NCI-H446 treated with DMSO at 0.1 percent for 48 hours (cell line): ENCODE measurements at places on chromosomes 13 and 19.

DNA sequence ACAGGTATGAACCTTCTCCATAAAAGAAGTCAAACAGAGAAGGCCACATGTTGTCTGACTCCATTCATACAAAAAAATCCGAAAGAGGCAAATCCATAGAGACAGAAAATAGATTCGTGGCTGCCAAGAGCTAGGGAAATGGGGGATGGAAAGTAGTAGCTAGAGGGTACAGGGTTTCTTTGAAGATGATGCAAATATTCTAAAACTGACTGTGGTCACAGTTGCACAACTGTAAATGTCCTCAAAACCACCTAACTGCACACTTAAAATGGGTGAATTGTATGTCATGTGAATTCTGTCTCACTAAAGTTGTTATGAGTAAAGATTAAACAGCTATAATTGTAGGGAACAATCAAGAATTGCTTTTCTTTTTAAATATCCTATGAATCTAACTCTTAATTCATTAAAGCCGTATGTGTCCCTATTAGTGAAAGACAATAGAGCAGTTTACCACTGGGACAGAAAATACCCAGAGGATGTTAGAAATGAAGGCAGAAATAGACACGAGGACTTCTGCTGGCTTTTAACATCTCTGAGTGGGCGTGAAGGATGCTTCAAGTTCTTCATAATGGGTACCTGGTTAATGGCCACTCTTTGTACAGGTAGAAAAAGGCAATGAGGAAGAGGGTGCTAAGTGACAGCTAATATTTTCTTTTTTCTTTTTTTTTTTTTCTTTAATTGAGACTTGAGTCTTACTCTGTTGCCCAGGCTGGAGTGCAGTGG is 21.2 kb downstream of the INSR start:
- no peak for DNase-seq

GRCh38 chr13:26476111-26476781 is 81.2 kb upstream of the WASF3 start:
- no peak for DNase-seq

DNA sequence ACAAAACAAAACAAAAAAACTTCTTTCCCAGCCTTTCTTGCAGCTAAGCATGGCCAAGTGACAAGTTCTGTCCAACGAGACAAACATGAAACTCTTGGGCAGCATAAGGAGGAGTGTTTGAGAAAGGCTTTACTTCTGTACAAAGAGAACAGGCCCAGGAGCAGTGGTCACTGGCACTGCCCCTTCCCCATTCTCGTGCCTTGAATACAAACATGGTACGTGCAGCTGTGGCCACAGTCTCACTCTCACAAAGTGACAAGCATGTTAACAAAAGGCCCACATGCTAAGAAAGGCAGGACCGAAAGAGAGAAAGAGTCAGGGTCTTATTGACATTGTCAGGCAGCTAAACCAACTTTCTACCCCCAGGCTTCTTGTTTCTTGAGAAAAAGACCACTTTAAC is 19.8 kb upstream of the SLC25A30 start:
- no peak for DNase-seq

GRCh38 chr13:113406321-113407102 is 42.6 kb upstream of the GRTP1 start:
- no peak for DNase-seq

DNA sequence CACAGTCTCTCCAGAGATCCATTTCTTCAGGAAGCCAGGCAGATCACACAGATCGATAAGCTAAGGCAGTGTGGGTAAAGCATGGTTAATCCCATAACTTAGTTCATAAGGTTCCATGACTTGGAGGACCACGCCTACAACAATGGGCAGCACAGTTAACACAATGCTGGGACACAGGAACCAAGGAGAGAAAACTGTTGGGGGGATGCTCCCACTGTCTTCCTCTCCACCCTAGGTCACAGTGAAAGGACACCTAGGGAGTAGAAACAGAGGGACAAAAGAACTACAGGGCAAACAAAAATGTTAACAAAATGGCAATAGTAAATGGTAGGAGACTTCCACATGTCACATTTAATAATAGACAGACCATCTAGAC is 20.8 kb upstream of the ZNF181 start:
- DNase-seq: no peak

GRCh38 chr13:53131361-53131760 is 102.7 kb downstream of the OLFM4 start:
- no peak for DNase-seq

GRCh38 chr19:16064209-16064889 is 11.9 kb upstream of the TPM4 start:
- no peak for DNase-seq

DNA sequence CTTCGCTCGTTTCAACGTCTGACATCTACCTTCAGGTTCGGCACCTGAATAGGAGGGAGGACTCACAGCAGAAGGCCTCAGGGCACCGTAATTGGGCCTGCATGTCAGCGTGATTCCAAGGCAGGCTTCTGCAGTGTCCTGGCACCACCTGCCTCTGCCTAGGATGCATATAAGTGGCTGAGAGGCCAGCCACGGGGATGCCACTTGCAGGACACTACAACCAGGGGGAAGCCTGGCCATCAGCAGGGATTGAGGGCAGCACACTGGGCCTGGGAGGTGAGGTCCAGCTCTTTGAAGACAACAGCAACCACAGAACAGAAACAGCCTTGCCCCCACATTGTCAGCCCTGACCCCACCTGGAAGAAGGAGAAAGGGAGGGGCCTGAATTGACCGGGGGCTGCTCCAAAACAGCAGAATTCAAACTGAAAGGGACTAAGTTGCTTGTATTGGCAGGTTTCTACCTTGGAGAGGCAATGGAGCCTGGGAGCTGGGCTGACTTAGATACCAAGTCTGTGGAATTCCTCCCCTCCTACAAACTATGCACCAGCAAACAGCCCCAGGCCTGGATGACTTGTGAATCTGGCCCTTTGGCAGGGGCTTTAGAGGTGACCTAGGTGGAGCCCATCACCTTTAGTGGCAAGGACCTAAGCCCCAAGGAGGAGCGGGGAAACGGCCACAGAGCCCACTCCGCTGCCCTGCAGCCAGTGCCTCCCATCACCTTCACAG is 34.1 kb upstream of the POMP start:
- DNase-seq: no peak

DNA sequence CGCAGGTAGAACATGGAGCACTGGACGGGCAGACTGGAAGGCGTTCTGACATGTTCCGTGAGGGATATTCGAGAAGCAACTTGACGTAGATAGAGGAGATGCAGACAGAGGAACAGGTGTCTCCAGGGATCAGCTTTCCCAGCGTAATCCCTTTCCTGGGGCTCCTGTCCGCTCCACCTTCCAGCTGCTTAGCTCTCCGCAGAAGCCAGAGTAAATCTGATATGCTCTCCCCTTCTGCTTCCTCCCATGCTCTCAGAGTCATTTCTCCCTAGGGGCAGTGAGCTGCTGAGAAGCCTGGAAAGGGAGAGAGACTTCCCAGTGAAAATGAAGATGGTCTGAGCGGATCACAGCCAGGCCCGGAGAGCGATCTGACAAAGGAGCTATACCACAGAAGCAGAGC is 23.0 kb upstream of the OLFM4 start:
- no peak for DNase-seq

DNA sequence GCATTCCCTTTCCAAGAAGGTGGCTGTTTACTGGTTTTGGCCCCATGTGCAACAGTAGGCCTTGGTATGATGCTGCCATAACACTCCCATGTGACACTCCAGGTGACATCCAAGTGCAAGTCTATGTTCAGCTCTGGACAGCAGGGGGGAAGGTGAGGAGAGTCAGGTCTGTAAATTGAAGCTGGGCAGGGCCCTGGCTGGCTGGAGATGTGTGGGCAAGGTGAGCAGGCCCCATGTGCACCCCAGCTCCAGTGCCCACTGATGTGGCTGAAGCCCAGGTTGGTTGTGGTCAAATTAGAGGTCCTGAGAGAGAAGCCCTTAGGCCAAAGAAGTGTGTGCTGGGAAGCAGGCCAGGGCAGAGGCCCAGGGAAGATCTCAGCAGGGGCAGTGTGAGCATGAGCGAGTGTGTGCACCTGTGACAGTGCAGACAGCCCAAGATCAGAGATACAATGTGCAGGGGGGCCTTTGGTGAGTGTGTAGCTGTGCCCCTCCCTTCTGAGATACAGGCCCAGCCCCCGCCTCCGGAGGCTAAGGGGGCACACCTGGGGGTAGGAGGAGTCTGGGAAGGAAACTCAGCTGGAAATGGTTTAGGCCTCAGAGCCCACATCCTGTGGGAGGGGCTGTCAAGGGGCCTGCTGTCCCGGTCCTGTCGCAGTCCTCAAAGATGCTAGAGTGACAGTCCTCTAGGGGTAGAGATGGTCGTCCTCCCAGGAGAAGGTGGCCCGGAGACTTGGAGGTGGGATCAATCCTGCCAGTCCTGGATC is 18.6 kb downstream of the DEDD2 start:
- DNase-seq: no peak

GRCh38 chr13:106129273-106129672 is 406.2 kb downstream of the EFNB2 start:
- DNase-seq: no peak

DNA sequence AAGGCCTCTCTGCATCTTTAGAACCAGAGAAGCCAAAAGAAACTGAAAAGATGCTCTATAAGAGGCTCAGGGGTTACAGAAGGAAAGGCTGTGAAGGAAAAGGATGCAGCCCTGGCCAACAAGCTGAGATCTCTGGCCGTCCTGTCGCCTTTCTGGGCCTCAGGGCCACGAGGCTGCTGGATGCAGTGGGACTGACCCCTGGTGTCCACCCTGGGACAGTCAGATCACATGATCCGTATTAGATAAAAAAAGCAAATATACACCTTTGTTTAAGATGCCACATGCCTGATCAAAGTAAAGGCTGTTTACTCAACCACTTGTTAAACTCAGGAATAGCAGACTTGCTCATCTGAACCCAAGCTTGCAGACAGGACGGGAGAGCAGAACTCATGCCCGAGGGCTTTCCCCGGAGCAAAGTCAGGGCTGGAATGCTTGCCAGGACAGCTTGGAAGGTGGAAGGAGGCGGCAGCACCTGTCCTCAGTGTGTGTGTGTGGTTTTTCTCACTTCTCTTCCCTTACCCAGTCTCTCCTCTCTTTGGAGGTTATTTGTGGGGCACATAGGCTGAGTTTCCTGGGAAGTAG is 206.5 kb upstream of the TSHZ3 start:
- DNase-seq: no peak

GRCh38 chr13:73850104-73850873 is 283.9 kb downstream of the KLF12 start:
- no peak for DNase-seq

- DNase-seq: no peak
These were observed 13.5 kb downstream of the GNA11 start for GRCh38 chr19:3107658-3108057.

DNA sequence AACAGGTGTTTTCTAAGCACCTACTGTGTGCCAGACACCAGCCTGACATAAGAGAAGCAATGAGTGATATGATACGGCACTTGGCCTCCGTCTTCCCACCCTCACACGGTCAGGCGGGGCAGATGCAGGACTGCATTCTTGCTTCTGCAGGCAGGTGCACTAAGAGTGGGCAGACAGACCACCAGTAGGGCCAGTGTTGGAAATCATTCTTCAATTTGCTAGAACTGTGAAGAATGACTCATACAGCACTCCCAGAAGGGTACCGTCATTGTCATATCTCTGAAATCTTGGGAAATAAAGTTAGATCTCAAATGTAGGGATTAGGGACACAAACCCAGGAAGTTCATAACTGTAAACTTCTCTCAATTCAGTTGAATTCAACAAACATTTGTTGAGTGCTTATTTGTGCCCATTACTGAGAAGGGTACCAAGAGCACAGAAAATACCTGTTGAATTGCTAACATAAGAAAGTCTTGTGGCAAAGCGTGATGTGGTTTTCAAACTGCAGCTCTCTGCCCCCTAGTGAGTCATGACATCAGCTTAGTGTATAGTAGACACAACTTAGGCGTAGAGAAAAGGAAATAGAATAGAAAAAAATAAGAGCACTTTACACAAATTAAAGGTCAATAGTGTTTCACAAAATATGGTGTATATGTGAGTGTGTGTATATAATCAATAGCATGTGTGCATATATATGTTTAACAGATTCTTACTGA is 76.1 kb downstream of the TEX26 start:
- DNase-seq: no peak

- no peak for DNase-seq
These were observed 1.2 kb upstream of the ZFP36 start for GRCh38 chr19:39405261-39405957.

DNA sequence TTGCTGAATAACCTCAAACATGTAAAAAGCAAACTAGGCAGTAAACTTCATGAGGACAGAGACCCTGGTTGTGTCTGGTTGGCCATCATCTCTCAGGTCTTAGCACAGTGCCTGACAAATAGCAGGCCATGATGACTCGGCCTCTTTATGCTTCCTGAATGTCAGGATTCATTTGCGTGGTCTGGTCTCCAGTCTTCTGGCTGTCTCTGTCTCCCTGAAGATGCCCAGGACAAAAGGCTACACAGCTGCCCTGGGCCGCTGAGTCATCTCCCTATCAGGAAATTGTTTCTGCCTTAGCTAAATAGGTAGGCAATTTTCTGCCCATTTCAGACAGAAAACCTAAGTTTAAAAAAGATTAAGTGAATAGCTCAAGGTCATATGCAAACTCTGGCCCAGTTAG is 84.1 kb upstream of the FNDC3A start:
- no peak for DNase-seq

- no peak for DNase-seq
These were observed 6.5 kb upstream of the CCNE1 start for GRCh38 chr19:29805031-29805965.
